ENCODE measurements at places on chromosomes 5 and 9.

DNA sequence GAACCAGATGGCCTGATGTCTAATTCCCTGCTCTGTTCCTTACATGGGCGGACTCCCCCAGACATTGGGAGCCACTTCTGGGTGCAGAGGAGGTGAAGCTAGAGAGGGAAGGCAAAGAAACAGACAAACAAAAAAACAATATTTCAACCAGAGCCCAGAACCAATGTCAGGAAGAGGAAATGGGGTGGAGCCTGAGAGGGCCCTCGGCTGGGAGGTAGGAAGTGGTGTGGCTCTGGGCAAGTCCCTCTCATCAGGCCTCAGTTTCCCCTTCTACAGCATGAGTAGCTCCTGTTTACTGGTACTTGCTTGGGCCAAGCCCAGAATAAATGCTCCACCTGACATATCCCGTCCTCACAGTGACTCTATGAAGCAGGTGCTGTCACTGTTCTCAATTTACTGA, 11.1 kb downstream of the SH2D3C start:
- DNase-seq: no peak

DNA sequence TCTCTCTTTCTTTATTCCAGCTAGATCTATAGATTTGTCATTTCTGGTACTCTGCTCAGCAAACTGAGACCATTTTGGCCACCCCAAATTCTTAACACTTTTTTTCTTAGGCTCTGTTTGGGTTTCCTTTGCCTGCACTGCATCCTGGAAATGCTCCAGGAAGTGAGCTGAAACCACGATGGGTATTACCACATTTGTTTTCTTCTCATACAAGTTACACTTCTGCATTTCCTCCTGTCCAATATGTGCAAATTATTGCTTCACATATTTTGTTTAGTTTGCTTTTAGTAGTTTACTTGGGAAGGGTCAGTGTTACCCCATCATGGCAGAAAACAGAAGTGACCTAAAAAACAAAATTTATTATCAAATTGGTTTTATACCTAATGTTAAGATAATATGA, 498.6 kb upstream of the GRIN3A start:
- no peak for DNase-seq

DNA sequence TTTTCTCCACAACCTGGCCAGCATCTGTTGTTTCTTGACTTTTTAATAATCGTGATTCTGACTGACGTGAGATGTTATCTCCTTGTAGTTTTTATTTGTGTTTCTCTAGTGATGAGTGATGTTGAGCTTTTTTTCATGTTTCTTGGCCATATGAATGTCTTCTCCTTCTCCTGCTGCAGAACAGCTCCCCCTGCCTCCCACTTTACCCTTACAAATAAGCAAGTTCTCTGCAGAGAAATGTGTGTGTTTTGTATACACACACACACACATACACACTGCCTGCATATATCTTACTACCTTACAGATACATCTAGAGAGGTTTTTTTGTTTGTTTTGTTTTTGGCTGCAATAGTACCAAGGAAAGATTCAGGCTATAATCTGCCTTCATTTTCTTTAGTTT, 88.7 kb upstream of the PHF24 start:
- no peak for DNase-seq

DNA sequence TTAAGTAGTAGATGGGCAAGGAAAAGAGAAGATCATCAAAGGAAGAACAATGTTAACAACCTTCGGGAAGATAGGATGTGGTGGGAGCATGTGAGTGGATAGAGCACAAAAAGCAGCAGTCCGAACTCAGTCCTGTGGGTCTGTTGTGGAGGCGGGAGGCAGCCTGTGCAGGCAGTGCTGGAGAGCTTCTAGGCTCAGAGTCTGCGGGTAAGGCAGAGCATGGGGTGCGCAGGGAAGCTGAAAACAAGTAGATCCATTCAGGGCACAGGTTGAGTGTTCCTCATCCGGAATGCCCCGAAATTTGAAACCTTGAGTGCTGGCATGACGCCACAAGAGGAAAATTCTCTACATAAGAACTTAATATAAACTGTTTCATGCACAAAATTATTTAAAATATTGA, 84.9 kb downstream of the PPIC start:
- DNase-seq: no peak

DNA sequence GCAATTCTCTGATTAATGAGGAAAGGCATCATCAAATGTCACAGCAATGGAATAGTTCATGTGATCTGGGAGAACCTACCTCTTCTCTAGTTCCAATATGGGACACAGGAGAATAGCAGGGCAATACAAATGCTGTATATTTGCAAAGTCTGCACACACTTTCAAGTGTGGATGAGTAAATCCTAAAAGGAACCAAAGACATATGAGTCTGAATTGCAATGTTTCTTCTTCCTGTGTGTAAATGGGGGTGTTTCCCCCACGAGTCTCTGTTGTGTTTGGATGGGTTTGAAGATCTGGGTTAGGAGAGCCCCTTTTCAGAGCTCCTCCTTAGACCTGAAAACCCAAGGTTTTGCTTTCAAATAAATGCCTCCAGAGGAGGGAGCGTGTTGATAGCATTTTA, 26.9 kb downstream of the SLC46A2 start:
- no peak for DNase-seq

DNA sequence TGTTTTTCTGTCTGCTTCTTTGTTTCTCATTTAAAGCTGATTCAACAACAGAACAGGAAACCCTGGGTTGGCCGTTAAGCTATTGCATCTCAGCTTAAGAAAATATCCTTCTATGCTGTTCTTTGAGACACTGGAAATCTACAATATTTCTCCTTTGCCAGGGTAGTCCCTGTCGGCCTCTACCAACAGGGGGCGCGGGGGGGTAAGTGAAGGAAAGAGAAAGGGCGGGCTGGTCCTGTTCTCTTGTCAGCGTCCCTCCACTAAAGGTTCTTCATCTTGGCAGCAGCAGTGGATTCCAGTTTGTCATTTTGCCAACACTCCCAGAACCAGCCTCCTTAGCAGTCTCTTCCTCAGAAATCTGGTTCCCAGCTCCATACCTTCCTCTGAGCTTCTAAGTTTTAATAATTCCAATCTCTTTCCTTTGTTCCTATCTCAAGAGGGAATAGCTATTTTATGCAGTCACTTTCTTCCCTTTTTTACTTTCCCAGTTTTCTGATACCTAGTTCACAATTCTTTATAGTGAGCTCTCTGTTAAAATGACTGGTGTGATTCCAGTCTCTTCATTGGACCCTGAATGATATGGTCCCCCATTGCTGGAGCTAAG, 222.3 kb downstream of the GLIS3 start:
- DNase-seq: peak; percentile 19

DNA sequence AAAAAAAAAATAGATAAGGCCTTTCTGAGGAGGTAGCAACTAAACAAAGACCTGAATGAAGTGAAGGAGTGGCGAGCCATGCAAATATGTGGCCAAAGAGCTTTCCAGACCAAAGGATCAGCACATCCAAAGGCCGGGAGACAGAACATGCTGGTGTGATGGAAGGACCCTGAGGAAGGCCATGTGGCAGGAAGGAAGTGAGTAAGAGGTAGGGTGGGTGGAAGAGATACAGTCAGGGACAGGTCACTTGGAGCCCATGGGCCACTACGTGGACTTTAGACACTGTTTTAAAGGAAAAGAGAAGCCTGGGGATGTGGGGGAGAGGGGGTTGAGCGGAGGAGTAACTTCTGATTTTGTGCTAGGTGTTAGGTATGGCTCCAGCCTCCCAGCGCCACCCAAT, 31.3 kb downstream of the SPRY4 start:
- DNase-seq: no peak

- DNase-seq: no peak
Observed at GRCh38 chr5:171323806-171324632, 15.0 kb downstream of the TLX3 start.

DNA sequence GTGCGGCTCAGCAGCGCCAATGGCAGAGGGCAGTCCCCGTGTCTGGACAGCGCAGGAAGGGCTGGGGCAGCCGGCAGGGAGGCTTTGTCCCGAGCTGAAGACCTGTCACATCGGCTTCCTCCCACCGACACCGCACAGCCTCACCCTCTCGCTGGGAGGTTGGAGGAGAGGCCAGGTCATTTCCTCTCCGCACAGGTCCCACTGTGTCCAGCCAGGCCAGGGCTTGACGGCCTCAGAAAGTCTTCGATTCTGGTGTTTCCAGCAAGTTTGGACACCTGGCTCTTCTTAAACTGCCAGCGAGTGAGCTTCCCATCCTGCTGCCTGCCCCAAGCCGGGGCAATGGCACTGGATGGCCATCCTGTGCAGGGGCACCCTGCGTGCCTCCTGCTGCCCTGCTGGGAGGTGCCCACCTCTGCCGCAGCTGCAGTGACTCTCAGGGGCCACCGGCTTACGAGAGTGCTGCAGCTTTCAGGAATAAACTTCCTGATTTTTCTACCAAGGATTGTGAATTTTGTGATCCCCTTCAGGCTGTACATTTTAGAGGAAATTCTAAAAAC, 33.9 kb downstream of the AHRR start:
- no peak for DNase-seq

DNA sequence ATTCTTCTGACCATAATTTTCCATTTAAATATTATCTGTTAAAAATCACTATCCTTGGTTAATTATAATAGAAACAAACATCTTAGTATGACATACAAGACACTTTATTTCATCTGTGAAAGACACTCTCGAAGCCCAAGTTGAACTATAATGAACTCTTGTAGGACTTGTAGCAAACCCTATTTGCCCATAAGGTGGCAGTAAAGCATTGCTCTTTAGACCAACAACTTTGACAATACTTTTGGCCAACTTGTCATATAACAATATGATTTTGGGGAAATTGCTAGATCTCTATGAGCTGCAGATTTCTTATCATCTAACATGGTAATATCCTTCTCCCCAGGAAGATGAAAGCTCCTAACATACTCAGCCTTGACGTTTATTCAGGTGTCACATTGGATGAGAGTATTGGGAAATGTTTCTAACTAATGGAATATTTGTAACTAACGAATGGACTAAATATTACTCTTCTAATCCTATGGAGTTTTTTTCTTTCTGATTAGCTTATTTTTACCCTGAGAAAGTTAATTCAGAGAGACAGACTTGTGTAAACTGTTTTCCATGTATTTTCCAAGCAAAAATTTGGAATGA, 11.0 kb downstream of the SPINK14 start:
- no peak for DNase-seq
